Stimulated activated CD4-positive, alpha-beta T cell treated with anti-CD3 and anti-CD28 coated beads, Interleukin-4, amount 100 ng/mL, for 24 hours (primary cell): ENCODE measurements at places on chromosomes 3 and 15.

DNA sequence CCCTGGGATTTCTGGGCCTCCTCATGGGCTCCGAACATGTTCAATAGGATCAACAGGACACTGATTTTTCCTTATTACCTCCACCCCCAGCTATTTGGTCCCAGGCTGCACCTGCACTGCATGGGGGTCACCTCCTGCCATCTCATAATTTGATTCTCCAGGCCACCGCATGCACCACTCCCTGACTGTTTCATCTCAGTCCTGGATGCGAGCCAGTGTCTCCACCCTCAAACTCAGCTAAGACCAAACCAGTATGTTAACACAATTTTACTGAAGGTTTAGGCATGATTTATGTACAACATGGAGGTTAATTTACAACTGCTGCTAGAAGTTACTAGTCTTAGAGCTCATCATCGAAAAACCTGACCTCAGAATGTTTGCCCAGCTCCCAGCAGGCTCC is 249.5 kb downstream of the UACA start:
- no peak for DNase-seq

- DNase-seq, result no peak
Measured at GRCh38 chr3:169992781-169993180, 26.2 kb downstream of the SEC62 start.

DNA sequence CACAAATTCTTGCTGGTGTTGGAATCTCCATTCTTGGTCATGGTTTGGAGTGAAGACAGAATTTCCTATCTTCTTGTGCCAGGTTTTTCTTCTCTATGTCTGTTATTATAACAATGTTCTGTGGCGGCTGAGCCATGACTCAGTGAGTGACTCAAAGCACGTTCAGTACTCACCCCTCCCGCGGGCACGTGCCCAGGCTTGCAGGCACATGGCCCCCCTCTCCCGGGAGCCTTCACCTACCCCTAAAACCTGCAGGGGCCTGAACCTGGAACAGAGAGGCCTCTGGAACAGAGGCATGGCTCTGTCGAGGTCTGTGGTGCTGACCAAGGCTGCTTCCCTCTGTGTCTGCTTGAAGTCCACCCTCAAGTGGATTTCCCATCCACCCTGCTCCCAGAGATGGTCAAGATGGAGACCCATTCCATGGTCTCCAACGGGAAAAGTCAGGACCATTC is 27.6 kb downstream of the PLXNB1 start:
- no peak for DNase-seq

DNA sequence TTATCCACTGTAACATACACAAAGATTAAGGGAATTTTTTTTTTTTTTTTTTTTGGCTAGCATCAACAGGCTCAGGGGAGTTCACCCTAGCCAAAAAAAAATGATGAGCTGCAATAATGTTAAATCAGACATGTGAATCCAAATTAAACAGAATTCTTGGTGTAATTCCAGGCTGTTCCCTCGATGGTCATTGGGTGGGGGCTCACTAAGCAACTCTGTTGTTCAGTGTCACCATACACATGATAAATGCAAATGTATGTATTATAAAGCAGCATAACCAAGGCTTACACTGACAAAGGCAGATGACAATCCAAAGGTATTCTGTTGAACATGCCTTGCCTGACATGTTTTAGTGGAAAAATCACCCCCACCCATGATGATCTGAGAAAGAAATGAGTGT is 29.0 kb downstream of the IL1RAP start:
- DNase-seq, result no peak

DNA sequence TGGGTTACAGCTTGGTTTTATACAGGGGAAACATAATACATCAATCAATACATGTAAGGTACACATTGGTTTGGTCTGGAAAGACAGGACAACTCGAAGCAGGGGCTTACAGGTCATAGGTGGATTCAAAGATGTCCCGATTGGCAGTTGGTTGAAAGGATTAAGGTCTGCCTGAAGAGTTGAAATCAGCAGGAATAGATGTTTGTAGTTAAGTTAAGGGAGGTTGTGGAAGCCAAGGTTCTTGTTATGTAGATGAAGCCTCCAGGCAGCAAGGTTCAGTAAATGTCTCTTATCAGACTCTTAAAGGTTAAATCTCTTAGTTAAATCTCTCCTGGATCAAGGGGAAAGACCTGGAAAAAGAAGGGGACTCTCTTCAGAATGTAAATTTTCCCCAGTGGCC is 58.4 kb upstream of the MINAR1 start:
- DNase-seq, result no peak

- no peak for DNase-seq
Measured at GRCh38 chr3:41350441-41350840, 151.1 kb downstream of the CTNNB1 start.

- DNase-seq, result no peak
Measured at GRCh38 chr15:51267703-51268083, 70.7 kb downstream of the CYP19A1 start.

DNA sequence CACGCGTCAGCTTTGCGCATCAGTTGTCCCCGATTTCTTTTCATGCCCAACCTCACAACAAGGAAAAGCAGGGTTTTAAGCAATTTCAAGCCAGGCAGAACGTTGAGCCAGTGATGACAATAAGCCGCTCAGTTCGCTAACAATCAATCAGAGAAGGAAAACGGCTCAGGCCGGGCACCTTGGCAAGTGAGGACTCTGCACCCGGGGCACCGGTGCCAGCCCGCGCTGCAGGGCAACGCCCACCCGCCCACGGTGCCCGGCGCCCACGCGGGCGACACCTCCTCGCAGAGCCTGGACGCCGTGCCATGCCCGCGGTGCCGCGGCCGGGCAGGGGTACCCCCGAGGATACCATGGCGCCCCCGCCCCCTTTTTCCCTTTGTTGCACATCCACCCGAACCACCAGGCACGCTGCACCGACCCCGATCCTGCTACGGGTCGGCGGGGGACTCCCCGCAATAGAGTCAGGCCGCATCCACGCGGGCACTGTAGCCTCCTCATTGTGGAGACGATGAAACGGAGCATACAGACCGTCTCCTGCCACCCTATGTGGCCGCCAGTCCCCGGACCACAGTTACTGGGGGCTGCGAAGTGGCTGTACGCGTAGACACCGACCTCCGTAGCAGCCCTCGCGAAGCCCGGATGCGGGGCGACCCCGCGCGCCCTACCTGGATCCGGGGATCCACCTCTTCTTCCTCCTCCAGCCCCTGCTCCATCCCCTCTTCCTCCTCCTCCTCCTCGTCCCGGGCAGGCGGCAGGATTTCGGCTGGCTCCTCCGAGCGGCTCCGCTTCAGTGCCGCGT is 581 bp downstream of the SH3BP5 start:
- peak; percentile 39 for DNase-seq

GRCh38 chr3:170049146-170050000 is 11.6 kb downstream of the GPR160 start:
- DNase-seq, result no peak

DNA sequence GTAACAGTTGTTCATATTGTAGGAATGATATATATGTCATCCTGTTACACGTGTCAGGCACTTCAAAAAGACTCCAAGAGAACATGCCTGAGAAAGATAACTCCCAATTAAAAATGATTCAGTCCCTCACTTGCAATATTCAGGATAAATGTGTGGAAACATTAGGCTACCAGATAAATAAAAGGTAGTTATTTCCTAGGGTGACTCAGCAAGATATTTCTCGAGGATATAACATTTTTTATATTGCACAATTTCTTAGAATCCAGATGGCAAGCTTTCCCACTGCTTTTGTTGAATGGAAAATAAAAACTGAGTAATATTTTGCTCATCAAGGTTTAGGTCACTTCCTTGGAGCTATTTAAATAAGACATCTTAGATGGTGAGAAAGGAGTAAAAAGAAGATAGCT is 181.4 kb downstream of the GAP43 start:
- DNase-seq, result no peak

GRCh38 chr3:43260412-43260811 is 25.9 kb upstream of the SNRK start:
- DNase-seq, result no peak

DNA sequence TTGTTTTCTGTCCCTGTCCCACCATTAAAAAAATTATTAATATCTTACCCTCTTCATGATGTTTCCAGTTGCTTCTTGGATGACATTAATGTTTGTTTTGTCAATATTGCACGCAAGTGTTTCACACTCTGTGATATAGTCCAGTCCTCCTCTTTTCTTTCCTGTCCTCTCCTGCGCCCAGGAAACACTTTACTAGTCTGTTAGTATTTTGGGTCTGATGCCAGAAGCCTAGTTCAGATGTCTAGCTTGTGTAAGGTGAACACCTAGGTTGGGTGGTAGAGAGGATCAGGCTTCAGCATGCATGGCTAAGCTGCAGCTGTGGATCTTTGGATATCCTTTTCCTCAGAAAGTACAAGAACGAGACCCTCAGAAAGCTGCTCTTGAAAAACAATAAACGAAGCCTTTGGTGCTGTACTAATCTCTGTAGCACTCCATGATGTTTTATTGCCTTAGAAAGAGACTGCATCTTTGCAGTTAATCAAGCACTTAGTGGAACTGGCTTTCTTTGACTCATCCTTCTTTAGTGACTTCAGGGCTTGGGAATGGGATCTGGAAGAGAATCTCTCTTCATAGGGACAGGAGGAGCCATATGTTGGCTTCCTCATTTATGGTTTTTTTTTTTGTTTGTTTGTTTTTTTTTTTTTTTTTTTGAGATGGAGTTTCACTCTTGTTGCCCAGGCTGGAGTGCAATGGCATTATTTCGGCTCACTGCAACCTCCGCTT is 253.4 kb downstream of the LPP start:
- DNase-seq, result no peak

DNA sequence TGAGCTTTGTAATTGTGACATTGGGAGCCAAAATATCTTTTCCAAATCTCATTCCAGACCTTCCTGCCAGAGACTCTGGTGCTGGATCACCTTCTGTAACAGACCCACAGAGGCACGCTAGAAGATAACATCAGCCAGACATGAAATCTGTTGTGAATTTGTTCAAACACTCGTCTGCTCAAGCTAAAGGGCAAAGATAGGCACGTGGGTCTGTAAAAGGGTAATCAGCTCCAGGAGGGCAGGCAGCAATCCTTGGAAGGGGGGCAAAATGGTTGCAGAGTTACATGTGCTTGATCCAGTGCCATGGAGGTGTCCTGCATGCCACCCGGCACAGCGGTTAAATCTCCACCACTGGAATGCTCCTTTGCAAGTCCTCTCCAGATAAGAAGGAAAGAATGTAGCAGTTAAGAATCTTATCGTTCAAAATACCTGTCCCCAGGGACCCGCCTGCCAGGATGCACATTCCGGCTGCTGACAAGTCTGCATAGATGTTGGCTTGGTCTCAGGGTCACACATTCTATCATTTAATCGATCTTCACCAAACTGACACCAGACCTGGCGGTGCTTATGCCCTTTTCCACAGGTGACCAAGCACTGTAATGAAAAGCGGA is 74.8 kb downstream of the ADAMTS9 start:
- DNase-seq, result no peak

GRCh38 chr3:36175916-36176461 is 204.3 kb upstream of the STAC start:
- no peak for DNase-seq

GRCh38 chr3:77746892-77747291 is 707.0 kb downstream of the ROBO2 start:
- no peak for DNase-seq

GRCh38 chr3:111750278-111750884 is 108.7 kb upstream of the PHLDB2 start:
- no peak for DNase-seq

GRCh38 chr3:185936273-185936629 is 1.6 kb downstream of the TRA2B start:
- no peak for DNase-seq

- no peak for DNase-seq
Measured at GRCh38 chr3:159766563-159767185, 222.0 kb upstream of the IL12A start.

GRCh38 chr3:42080453-42080872 is 10.7 kb upstream of the TRAK1 start:
- DNase-seq, result peak; percentile 34

GRCh38 chr15:78142332-78142731 is 6.8 kb upstream of the IDH3A start:
- DNase-seq, result no peak

DNA sequence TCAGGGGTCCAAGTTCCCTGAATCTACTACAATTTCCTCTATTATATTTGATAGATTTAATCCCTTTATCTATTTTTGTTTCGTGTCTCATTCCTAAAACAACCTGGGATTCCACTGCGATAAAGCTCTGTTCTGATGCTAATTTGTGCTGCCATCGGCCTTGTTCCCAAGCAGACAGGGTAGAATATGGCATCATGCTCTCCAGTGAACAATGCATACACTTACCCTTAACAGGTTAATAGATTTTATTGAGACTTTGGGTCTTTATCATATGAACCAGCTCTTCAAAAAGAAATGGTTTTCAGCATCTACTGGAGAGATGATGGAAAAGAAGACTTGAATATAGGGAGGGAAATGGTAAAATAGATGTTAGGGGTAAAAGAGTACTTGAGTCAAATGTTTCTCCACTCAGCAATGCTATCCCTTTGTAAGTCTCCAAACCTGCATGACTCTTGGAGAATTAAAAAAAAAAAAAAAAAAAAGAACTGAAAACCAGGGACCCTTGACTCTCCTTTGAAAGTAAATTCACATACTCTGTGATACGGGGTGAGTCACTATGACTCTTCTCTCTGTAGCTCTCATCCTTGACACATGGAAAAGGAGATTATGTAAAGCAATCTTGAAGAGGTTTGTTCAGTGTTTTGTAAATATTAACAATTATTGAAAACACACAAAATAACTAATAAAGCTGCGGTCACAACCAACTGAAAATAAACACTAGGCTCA is 268.8 kb downstream of the ZBTB20 start:
- DNase-seq, result no peak

- DNase-seq, result no peak
Measured at GRCh38 chr15:34802803-34803750, 7.7 kb upstream of the ACTC1 start.

DNA sequence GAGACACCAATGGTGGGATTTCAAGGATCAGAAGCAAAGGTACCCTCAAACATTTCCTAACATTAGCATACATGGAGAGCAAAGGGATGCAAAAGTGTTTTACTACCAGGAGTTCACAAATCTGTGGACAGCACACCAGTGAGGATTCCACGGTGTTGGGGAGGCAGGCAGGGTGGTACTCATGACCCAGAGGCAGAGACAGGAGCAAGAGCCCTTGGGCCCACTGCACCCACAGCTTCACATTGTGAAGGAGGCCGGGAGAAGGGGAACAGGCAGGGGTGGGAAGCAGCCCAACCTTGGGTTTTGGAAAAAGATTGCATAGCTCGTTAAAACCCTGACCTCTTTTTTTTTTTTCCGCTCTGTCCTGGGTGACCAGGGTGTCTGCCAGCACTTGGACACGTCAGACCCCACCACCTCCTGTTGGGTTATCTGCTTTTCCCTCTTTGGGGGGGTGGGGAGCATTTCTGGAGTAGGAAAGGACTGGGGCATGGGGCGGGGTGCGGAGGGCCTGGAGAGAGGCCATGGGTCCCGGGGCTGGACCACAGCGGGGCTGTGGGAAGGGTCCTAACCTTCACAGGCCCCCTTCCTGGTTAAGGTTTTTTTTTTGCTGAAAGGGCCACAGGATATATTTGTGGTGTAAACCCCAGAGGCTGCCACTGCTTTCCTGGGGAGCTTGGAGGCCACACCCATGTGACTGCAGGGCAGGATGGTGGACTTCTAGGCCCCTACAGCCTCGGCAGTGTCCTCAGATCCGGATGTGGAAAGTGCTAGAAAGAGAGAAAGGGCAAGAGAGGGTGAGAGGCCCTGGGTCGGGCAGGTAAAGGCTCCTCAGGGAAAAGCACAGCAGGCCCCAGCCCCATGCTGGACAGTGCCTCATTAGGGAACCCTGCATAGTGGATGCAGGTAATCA is 12.5 kb downstream of the SH2D7 start:
- no peak for DNase-seq

GRCh38 chr3:190807719-190808375 is 54.6 kb downstream of the GMNC start:
- no peak for DNase-seq
